Mesenchymal stem cell (in vitro differentiated cells and primary cell): ENCODE measurements at places on chromosomes 12 and 14.

DNA sequence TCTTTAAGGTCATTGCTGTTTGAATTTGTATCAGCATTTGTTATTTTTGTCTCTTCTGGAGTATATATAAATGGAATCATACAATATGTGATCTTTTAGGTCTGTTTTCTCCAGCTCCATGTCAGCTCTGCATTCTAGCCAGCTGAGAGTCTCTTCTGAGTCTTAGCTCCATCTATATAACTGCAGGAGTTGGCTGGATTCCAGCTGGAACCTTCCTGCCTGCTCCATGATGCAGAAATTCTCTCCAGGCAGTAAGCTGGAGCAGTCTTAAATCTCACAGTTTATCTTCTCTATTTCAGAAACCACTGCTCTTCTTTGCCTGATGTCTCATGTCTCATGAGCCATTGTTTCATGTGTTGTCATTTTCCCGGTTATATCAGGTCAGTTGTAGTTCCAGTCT lies 827.6 kb downstream of the NRXN3 start:
- peak; percentile 25 for DNase-seq

DNA sequence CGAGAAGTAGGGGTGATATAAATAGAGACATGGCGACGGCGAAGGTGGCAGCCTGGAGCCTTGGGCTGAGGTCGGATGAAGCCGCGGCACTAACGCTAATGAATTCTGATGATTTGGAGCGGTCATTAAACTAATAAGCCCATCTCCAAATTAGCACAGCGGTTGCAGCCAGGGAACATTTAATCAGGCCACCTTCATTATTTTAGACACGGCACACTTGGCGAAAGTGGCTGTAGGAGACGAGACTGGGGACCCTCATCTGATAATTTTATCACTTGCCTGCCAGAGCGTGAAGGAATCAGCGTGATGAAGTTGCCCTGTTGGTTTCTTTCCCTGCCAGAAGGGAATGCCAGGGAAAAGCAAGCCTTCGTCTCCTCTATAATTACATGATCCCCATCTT lies 664.3 kb upstream of the TBX3 start:
- no peak for DNase-seq

- no peak for DNase-seq
These were observed 143.8 kb downstream of the MED13L start for GRCh38 chr12:116133636-116134214.

GRCh38 chr12:32334371-32334777 lies 65.0 kb upstream of the FGD4 start:
- DNase-seq, result no peak

DNA sequence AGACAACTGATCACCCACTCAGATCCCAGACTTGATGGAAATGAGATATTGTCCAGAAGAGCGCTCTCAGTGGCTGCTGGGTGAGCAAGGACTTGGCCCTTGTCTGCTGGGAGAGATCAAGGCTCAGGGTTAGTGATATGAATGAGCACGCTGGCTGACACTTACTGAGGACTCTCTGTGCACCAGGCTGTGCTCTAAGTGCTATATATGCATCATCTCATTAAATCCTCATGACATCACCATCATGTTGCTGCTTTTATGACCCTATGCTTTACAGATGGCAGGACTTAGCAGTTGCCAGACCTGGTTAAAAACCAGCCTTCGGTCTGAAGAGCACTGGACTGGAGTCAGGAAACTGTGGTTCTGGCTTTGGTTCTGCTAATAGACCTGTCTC lies 260.9 kb downstream of the VRK1 start:
- DNase-seq, result no peak

DNA sequence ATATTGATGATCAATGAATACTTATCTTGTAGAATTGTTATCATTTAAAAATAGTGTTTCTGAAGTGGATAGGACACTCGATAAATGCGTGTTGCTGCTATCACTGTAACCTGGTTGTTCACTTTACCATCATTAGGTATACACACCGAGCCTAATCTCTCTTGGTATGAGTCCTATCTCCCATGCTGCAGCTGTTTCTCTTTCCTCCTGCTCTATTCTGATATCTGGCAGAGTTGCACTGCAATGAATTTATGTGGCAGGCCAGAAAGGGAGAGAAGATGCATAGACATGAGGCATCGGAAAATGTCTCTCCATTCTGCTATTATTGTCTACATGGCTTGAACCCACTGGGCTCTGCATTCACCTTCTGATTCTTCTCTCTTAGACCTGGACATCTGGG lies 26.7 kb downstream of the KCNK10 start:
- no peak for DNase-seq

DNA sequence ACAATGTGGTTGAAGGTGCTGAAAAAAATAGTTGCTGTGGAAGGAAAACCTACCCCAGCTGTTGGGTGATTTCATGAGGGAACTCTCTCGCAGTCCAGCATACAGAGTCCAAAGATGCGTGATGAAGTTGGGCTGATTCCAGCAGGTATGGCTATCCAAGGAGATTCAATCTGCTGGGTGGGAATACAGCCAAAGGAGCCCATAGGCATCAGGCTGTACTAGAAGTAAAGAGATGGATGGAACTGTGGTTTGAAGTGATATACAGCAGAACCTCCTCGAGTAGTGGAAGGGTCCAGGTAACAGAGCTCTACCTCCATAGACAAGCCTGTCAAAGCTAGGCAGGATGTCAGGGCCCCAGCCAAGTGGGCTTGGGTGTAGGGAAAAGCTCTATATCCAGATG lies 11.5 kb upstream of the TMTC2 start:
- DNase-seq, result no peak
